ENCODE measurements at places on chromosomes 1 and 21.

GRCh38 chr1:177897281-177897997 is 72.4 kb downstream of the SEC16B start:
- DNase-seq, result no peak

DNA sequence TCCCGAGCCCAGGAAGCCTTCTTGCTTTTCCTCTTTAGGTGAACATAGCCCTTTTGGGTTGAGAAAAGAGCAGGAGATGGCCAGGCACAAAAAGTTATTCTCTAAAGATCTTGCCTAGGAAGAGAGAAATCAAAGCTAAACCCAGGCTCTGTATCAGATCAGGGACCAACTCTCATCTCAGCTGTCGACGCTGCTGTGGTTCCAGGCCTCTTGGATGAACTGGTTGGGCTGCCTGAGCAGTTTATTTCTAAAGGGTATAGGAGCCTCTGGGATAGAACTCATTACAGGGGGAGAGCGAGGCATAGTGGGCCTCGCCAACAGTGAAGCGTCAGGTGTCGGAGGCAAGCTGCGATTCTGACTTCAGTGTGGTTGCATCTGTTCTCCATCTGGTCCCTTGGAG is 82.6 kb upstream of the F3 start:
- DNase-seq, result no peak

GRCh38 chr1:174072581-174072980 is 50.4 kb upstream of the RC3H1 start:
- no peak for DNase-seq

GRCh38 chr1:245467804-245468203 is 313.0 kb downstream of the KIF26B start:
- no peak for DNase-seq

DNA sequence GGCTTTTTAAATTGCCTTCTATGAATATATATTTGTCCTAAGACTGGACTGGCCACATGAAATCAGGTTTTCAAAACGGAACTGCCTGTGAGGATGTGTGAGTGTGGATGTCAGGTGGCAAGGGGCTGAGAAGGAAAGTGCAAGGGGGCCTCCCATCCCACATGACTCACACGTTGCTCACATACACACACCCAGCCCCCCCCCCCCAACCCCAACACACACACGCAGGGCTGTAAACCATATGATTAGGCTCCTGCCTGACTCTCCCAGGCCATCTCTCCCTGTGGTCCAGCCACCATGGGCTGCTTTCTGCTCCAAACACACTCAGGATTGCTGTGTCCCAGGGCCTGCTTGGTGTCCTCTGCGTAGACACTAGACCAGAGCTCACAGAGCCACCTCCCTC is 22.4 kb downstream of the DEGS1 start:
- no peak for DNase-seq

- no peak for DNase-seq
These were observed 28.6 kb downstream of the ZMYND12 start for GRCh38 chr1:42427240-42427639.

GRCh38 chr1:48007047-48007446 is 9.9 kb upstream of the TRABD2B start:
- DNase-seq, result no peak

- no peak for DNase-seq
These were observed 119.2 kb upstream of the SPATA6 start for GRCh38 chr1:48591181-48591580.

GRCh38 chr21:25863031-25863430 is 128.3 kb downstream of the GABPA start:
- no peak for DNase-seq

- no peak for DNase-seq
These were observed 4.8 kb upstream of the SELENBP1 start for GRCh38 chr1:151377150-151377884.

- no peak for DNase-seq
These were observed 18.8 kb downstream of the PODN start for GRCh38 chr1:53080769-53081168.

GRCh38 chr1:77370583-77371306 is 88.9 kb downstream of the AK5 start:
- no peak for DNase-seq

DNA sequence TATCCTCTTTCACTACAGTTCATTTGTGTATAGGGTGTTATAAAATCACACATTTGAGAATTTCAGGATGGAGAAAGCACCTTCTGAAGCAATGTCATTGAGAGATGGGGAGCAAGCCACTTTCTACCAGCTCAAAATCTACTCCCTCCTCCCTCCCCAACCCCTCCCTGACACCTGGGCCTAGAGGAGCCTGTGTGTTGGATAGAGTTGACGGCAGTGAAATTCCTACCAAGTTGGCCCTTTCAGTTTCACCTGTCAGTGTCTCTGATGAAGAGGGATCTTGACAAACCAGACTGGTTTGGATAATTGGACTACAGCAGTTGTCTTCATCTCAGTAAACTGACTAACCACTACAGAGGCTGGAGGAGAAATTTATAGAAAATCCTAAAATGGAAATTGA is 125.0 kb upstream of the HOOK1 start:
- DNase-seq, result no peak

- DNase-seq, result no peak
These were observed 3.5 kb downstream of the KRTAP10-2 start for GRCh38 chr21:44547656-44548331.

- no peak for DNase-seq
These were observed 4.6 kb upstream of the PRKCZ start for GRCh38 chr1:2045468-2046173.

DNA sequence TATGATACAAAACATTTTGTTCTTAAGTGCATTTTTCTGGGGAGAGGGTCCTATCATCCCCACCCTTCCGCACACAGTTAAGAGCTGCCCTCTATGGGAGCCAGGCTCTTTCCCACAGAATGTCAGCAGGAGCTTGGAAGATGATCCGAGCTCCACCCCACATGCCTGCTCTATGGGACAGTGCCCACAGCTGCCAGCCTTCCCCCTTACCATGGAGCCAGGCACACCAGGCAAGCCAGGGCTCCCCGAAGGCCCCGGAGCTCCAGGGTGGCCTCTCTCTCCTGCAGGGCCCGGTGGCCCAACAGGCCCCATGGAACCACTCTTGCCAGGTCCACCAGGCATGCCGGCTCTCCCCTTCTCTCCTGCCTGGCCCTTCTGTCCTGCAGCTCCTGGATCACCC is 10.4 kb upstream of the PEF1 start:
- DNase-seq, result no peak

GRCh38 chr1:175493321-175494010 is 249.9 kb downstream of the TNR start:
- no peak for DNase-seq

GRCh38 chr21:36504067-36505058 is 24.4 kb upstream of the CLDN14 start:
- peak; percentile 48 for DNase-seq

DNA sequence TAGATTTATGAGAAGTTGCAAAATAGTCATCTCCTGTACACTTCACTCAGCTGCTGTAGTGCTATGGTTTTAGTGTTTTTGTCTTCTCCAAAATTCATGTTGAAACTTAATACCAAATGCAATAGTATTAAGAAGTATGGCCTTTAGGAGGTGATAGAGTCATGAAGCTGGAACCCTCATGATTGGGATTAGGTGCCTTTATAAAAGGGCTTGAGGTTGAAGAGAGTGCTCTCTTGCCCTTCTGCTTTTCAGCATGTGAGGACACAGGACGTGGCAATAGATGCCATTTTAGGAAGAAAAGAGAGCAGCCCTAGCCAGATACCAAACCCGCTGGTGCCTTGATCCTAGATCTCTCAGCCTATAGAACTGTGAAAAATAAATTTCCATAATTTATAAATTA is 87.6 kb downstream of the CTH start:
- DNase-seq, result no peak

GRCh38 chr1:178485541-178485981 is 11.2 kb downstream of the CLEC20A start:
- no peak for DNase-seq

GRCh38 chr1:80251591-80251990 is 1245.1 kb upstream of the ADGRL4 start:
- DNase-seq, result no peak

DNA sequence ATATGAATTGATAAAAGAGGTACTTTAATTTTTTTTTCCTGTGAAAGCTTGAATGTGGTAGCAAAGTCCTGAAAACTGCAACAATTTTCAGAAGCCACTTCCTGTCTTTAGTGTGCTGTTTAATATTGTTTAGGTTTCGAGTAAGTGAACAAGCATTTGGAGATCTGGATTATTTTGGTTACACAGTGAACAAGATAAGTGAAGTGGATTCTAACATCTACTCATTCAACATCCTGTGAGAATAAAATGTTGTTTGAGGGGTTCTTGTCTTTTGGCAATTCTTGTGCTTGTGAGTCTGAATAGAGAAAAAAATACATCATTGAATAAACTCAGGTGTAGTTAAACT is 35.2 kb upstream of the PLA2G4A start:
- DNase-seq, result no peak

DNA sequence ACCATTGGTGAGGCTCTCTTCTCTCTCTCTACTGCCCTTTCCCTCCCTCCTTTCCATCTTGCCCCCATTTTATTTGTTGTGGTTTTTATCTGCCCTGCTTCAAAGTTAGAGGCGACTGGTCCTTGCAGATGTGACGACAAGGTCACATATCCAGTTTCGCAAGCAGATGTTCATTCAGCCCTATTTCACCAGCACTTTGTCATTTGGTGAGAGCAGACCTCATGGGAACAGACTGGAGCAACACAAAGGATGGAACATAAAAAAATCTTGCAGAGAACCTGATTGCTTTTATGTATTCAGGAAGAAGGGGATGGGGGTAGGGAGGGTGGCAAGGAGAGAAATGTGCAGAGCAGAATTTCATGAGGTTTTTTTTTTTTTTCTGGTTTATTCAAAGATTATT is 84.3 kb downstream of the ELAVL4 start:
- DNase-seq, result no peak

- no peak for DNase-seq
These were observed 50.7 kb upstream of the IRF2BP2 start for GRCh38 chr1:234660536-234661316.

GRCh38 chr1:102466487-102466886 is 469.8 kb upstream of the OLFM3 start:
- no peak for DNase-seq

GRCh38 chr1:180135535-180135934 is 19.1 kb upstream of the QSOX1 start:
- DNase-seq, result no peak

DNA sequence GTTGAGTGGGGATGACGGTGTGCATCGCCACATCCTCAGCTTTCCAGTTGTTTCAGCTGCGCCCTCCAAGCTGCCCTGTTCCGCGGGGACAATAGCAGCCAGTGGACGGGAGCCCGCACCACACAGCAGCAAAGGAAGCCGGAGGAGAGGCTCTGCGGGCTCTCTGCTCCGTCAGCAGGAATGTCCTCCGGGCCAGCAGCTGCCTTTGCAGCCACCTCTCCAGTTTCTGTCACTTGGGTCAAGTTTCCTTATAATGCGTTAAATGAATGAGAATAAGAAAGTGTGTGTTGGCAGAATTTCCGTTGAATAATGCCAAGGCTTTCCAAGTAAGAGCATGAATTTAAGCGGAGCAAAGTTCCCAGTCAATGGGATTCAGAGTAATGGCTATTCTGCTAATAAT is 263.3 kb downstream of the KIF26B start:
- no peak for DNase-seq

DNA sequence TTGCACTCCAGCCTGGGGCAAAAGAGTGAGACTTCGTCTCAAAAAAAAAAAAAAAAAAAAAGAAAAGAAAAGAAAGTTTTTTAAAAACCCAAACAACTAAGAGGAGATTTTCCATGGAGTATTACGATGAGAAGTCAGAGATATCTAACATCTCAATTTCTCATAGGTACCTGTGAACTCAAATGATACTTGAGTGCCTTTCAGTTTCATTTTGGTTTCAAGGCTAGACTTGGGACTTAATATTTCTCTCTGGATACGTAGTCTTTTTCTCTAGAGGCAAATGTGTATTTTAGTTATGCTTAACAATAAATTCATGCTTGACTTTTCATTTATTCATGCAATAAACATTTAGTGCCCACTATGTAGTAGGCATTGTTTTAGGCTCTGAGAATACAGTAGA is 15.0 kb downstream of the ZYG11B start:
- DNase-seq, result no peak

DNA sequence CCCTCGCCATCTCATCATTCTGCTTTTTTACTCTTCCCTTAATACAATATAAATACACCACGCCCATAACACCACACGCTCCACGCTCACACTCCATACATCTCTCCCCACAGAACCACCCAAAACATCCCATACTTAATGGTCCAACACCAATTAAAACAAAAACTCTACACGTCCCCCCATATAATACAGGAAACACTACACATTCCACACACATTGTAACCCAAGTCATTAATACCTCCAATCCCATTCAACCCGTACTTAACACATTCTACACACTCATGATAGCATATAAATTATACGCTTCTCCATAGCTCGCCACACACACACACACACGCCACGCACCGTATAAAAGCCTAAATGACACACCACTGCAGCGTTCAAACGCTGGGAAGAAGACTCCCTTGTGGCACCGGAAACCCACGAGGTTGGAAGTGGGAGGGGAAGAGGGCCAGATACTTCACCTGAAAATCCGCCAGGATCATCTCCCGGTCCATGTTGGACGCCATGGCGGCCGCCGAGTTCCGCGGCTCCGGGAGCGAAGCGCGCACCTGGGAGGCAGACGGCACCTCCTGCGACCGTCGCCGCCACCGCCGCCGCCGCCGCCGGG is 659 bp downstream of the FAF1 start:
- DNase-seq, result peak; percentile 42

DNA sequence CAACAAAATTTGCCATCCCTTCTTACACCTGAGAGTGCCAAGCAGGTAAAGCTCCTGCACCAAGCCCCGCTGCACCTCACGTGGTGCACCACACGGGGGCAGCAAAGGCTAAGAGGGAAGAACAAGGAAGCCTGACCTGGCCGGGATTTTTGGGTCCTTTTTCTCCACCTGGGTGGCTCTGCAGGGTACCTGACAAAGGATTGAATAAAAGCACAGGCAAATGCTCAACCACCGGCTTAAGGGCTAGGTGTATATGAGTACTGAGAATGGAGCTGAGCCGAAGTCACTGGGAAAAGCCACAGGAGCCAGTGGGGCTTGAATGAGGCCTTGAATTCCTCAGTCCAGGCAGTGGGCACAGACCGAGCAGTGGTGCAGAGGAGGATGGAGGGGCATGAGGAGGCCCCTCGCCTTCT is 36.4 kb downstream of the ZNF697 start:
- DNase-seq, result peak; percentile 63

DNA sequence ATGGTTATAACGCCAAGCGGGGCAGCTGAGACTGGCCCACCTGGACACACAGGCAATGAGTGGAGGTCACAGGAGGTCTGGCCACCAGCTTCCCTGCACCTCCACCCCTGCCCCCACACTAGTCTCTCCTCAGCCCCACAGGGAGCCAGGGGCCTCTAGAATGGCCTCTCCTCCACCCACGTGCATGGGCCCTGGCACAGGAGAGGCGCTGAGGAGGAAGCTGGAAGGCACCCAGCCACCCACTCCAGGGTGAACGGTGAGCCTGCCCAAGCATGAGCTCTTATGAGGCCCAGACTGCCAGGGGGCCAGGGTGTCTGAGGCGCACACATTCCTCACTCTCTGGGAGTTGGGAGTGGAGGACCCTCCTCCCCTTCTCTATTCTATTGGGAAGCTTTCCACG is 22.2 kb downstream of the LRP8 start:
- DNase-seq, result no peak

- DNase-seq, result peak; percentile 66
These were observed 9.0 kb downstream of the NPPA start for GRCh38 chr1:11838349-11839272.

- DNase-seq, result no peak
These were observed 2.0 kb upstream of the SMYD3 start for GRCh38 chr1:246508897-246509688.

- no peak for DNase-seq
These were observed 22.2 kb upstream of the DPT start for GRCh38 chr1:168751195-168751650.

Measured in mesothelial cell of epicardium (in vitro differentiated cells).